ENCODE measurements at places on chromosomes 3 and 15.
A peak's percentile ranks its signal among the peaks of the same experiment; 100 is the strongest.

- DNase-seq: no peak
These were observed 36.2 kb downstream of the FAM174B start for GRCh38 chr15:92619145-92620101.

GRCh38 chr3:1103525-1103924 lies 10.7 kb downstream of the CNTN6 start:
- no peak for DNase-seq

GRCh38 chr3:47440131-47440530 lies 35.6 kb downstream of the SCAP start:
- DNase-seq: no peak

GRCh38 chr3:14137445-14137844 lies 12.6 kb downstream of the TMEM43 start:
- DNase-seq: no peak

- DNase-seq: no peak
These were observed 45.5 kb downstream of the ISG20 start for GRCh38 chr15:88684345-88684744.

DNA sequence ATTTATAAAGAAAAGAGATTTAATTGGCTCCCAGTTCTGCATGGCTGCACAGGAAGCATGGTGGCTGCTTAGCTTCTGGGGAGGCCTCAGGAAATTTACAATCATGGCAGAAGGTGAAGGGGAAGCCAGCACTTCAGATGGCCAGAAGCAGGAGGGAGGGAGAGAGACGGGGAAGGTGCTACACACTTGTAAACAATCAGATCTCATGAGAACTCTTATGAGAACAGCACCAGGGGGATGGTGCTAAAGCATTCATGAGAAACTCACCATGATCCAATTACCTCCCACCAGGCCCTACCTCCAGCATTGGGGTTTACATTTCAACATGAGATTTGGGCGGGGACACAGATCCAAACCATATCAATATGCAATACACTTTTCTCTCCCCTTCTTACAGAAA lies 73.7 kb downstream of the ECT2 start:
- DNase-seq: peak; percentile 11

DNA sequence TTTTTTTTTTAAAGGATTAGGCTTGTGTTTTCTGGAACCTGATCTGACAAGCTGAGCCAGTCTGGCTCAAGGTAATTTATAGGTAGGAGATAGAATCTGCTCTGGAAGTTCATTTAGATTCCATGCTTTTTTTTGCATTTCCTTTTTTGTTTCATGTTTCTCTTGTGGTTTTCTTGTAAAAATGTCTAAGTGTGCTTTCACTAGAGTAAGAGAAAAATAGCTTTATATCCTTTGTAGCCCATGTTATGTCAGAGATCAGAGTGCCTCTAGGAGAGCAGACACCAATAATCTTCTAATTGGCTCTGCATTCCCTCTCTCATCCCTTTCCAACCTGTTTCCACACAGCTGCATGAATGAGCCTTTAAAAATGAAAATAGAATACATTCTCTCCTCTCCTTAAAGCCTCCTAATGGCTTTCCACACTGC lies 389.8 kb upstream of the KCNMB2 start:
- no peak for DNase-seq

DNA sequence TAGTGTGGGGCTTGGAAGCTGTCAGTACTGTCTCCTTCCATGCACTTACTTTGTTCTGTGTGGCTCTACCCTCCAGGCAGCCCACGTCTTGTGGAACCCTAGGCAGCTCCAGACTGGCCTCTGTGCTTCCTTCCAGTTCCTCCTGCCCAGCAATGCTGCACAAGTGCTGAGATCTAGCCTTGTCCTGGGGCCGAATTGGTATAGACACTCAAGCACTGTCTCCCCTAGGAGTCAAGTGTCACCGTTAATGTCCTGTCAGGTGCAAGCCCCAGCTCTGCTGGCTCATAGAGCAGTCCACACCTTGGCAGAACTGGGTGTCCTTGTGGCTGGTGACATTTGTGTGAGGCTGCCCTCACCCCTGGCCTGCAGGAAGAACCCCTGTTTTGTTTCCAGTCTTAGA lies 130.1 kb downstream of the EEFSEC start:
- no peak for DNase-seq

DNA sequence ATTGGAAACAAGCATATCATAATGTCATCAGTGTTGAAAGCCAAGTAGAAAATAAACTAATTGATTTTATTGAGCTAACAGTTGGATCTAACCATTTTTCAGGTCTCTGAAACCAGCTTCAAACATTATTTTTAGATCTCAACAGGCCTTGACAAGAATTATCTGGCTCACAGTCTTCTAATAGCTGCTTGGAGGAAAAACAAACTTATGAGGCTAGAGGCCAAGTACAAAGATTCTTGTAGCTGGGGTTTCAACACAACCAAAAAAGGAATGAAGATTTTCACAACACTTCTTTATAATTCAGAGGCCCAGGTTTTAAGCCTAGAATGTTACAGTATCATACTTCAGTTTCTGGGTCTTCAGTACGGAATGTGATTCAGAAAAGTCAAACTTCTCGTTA lies 3.7 kb downstream of the SETMAR start:
- no peak for DNase-seq

DNA sequence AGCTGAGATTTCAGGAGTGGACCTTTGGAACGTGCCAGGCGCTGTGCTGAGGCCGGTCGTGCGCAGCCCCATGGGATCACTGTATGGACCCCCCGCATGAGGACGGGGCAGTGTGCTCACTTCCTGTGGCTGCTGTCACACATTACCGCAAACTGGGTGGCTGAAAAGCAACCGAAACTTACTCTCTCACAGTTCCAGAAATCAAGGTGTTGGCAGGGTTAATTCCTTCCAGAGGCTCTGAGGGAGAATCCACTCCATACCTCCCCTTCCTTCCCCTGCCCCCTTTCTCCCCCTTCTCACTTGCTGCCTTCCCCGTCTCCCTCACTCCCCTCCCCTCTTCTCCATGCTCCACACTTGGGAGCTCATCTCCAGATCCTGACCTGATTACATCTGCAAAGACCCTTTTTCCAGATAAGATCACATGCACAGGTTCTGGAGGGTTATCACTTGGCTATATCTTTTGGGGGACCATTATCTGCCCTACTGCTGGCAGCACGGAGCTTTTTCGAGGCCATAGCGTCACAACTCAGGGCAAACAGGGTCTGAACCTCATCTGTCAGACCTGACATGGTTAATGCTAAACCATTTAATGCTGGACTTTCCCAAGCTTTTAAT lies 41.2 kb downstream of the KLF13 start:
- no peak for DNase-seq

DNA sequence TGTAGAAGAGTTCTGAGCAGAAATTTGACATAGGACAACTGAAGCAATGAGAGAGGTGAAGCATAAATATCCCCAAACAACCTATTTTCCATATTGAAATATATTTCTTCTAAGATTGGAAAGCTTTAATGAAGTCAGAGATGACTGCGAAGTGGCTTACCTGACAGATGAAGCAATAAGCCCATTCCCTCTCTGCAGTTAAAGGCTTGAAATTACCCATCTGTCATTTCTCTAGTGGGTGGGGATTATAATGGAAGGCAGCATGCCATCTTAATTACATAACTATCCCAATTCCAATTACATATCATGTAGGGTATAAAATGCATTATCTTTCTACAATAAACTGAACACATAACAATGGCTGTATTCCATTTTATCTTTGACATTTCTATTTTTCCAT lies 1070.5 kb downstream of the SI start:
- peak; percentile 79 for DNase-seq

DNA sequence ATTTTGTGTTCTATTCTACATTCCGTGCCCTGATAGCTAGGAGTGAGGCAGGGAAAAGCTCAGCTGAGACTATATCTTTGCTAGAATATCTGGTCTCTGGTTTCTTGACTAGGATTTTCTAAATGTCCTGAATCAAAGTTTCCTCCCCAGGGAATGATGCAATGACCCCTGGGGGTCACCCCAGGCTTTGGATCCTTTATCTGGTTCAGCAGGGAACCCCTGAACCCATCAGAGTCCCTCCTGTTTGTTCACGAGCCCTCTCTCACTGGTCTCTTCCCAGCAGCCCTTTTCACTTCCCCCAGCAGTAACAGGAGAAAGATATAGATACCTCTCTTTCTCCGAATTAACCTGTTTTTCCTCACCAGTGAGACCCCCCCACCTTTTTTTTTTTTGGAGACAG lies 14.3 kb downstream of the TM2D3 start:
- no peak for DNase-seq

GRCh38 chr3:37556789-37557301 lies 304.8 kb upstream of the CTDSPL start:
- no peak for DNase-seq

GRCh38 chr15:66858423-66859207 lies 156.6 kb downstream of the SMAD6 start:
- no peak for DNase-seq

GRCh38 chr3:151228666-151229040 lies 25.6 kb upstream of the GPR171 start:
- no peak for DNase-seq

DNA sequence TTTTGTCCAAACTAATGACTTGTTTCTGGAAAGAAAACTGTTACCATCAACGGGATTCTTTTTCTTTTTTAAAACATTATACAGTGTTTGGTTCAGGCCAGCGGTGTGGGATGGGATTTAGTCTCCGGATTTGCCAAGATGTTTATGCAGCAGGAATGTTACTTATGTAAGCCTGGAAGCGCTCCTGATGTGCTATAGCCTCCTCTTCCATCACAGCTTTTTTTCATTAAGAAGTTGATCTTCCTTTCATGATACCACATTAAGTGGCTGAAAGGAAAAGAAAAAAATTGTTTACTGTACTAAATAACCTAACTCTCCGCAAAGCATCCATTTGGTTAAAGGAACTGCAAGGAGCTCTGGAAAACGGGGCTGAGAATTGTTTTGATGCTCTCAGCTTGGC lies 120.5 kb upstream of the ALDH1A3 start:
- no peak for DNase-seq

DNA sequence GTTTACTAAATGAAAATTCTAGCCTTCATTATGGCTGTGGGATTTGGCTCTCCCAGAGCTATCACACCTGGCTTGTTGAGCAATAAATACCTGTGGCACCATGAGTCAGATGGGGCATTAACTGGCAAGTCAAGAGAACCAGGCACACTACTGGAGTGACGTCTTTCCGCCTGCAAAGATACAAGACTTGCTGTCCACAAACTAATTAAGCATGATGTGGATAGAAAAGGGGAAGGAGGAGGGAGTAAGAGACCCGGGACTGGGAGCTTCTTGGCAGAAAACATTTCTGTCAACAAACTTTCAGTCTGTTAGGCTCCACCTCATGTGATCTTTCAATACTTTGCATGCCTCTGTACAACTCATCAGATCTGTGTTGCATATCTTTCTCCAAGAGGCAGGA lies 56.5 kb downstream of the CLDN1 start:
- no peak for DNase-seq

GRCh38 chr15:45386974-45387373 lies 8.6 kb upstream of the GATM start:
- no peak for DNase-seq

- no peak for DNase-seq
These were observed 94.3 kb downstream of the SQOR start for GRCh38 chr15:45729141-45729540.

- no peak for DNase-seq
These were observed 79.6 kb upstream of the SPATA12 start for GRCh38 chr3:56980798-56981390.

- no peak for DNase-seq
These were observed 541.7 kb upstream of the MDFIC2 start for GRCh38 chr3:70854108-70854507.

DNA sequence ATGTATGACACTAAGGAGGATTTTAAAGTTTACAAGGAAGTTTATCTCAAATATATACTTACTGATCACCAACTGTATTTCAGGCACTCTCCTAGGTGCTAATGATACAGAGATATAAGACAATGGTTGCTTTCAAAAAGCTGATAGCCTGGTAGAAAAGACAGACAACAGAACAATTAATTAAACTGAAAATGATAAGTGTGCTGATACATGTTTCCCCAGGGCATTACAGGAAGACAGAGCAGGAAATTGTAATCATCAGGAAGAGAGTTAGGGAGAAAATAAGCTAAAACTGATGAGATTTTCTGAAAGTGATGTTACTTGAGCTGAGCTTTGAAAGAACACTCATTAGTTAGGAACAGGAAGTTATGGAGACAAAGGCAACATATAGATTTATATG lies 229.7 kb downstream of the RSRC1 start:
- no peak for DNase-seq

GRCh38 chr3:177451301-177451750 lies 254.0 kb upstream of the TBL1XR1 start:
- no peak for DNase-seq

Measured in NCI-H524 treated with DMSO at 0.1 percent for 48 hours (cell line).